ENCODE measurements at places on chromosomes 16 and 17.

- peak; percentile 51 for DNase-seq
Observed at GRCh38 chr16:87178177-87178863, 138.9 kb downstream of the C16orf95 start.

GRCh38 chr16:12095275-12096156, 119.0 kb downstream of the SNX29 start:
- DNase-seq = peak; percentile 78

DNA sequence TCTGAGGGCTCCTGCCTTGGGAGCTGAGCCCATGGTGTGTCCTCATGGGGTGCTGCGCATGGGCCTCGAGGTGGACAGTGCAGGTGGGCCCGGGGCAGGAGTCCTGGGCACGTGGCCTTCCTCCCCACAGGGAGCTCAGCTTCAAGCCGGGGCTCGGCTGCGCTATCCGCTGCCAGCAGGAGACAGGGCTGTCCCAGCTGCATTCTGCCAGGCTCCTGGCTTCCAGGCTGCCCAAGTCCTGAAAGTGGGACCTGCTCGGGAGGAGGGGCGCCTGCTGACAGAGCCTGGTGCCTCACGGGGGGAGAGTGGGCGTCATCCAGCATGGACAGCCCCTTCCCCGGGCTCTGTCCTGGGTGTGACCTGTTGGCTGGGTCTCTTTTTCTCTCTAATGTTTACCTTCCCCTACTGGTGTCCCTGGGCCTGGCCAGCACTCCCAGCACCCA, 7.1 kb downstream of the TRAF7 start:
- no peak for DNase-seq

DNA sequence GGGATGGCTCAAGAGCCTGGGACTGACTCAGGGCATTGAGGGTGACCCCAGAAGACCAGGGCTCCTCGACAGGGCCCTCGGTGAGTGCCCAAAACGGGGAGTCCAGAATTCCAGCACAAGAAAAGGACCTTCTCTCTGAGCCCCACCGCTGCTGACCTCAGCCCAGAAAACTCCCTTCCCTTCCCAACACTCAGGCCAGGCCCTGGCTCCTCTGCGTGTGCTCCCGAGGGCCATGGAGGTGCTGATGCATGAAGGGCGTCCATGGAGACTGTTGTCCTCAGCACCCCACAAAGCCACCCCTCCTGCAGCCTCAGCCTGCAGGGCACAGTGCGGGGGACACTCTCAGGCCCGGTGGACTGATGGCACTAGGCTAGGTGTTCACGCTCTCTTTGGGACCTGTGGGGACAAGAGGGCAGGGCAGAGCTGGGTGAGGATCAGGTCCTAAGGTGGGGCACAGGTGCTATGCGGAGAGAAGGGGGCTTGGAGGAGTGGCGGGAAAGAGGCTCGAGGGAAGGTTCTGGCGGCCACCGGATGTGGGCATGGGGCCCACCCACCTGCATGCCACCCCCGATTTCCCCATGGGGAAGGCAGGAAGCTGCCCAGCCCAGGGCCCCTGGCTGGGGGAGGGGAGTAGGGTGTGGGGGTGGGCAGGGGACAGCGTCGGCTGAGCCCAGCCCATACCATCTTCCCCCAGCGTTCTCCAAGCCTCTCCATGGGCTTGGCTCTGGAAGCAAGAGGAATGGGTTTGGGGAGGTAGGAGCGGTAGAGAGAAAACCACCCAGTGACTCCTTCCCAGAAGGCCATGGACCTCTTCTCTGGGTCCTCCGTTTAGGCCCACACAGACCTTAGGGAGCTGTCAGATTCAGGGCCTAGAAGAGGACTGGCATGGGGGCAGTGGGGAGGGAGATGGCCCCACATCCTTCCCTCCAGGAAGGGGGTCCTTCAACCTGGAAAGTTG, 4.5 kb upstream of the TSPOAP1 start:
- no peak for DNase-seq

DNA sequence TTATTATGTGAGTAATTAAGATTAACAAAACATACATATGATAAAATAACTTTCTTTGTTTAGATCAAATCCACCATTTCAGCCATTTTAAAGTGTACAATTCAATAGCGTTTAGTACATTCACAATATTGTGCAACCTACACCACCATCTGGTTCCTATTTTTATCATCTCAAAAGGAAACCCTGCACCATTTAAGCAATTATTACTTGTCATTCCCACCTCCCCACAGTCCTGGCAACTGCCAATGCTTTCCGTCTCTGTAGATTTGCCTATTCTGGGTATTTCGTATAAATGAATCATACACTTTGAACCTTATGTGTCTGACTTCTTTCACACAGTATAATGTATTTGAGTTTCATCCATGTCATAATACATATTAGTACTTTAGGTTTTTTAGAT, 162.5 kb upstream of the CNTNAP4 start:
- DNase-seq = no peak

- no peak for DNase-seq
Observed at GRCh38 chr16:11473728-11474127, 113.0 kb downstream of the LITAF start.

DNA sequence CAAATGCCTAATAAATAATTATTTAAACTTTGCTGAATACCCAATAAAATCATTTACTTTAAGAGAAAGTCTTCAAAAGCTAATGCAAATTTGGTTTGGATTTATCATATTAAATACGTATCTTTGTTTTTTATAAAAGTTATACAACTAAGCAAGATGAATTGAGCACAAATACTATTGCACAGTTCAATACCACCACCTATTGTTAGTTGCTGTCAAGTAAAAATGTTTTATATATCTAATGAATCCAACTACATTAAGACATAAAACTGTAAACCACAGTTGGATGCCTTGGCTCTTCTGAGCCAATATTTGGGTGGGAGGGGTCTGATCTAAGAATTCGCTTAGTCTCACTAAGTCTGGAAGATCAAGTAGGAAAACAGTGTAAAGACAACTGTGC, 7.7 kb downstream of the FBXL20 start:
- peak; percentile 28 for DNase-seq

DNA sequence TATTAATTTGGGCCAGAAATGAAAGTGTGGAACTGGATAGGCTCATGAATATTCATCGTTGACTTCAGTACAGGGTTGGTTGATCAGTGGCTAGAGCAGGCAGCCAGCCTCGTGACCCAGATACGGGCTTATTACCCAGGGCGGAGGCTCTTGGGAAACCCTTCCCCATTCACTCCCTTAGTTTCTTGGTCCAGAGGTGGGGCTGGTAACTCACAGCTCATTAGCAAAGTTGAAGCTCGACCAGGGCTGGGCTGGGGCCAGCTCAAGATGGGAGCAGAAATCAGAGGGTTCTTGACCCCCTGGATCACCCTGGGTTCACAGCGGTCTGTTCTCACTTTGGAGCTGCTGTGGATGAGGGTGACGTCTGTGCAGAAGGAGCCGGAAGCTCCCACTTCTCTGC, 44.6 kb upstream of the GSE1 start:
- DNase-seq = no peak

- DNase-seq = no peak
Observed at GRCh38 chr16:62149631-62150030, 113.4 kb upstream of the CDH8 start.

DNA sequence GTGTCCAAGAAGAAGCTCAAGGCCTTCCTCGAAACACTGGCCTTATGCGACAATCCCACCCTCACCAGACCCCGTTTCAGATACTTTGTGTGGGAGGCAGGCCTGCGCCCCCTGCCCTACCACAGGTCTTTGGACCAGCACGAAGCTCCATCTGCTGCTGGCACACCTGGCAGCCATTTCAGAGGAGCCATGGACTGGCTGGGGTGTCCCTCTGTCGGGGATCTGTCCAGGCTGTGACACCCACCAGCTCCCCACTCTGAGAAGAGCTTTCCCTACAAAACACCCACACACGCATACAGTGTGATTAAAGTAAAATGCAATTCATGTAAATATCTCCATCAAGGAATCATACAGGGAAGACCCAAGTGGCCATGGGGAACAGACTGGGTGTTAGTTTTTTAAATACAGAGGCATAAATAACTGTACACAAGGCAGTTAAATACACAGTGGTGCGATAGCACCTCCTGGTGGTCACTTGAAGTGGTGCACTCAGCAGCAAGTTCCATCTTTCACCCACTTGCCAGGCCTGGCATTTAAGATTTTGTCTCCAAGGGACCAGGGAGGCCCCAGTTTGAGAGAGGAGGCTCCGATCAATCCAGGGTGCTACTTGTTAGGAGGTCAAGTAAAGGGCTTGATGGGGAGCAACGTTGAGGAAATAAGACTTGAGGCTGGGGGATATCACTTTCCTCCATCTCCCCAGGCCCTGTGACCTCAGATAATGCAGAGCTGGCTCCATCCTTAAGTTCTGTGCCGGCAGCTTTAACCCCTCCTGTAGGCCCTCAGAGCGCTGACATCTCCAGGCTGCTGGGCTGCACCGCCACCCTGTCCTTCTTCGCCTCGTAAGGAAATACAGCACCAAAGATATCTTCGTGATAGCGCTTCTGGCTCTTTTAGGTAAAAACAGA, 43.6 kb downstream of the NOS2 start:
- DNase-seq = peak; percentile 51

DNA sequence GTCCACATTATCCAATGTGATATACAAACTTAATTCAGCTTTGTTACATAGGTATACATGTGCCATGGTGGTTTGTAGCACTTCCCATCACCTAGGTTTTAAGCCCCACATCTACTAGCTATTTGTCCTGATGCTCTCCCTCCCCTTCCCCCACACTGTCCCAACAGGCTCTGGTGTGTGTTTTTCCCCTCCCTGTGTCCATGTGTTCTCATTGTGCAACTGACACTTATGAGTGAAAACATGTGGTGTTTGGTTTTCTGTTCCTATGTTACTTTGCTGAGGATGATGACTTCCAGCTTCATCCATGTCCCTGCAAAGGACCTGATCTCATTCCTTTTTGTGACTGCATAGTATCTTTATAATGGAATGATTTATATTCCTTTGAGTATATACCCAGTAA, 196.7 kb downstream of the CDH11 start:
- no peak for DNase-seq

- DNase-seq = no peak
Observed at GRCh38 chr16:69465083-69465721, 40.8 kb downstream of the CYB5B start.

- DNase-seq = peak; percentile 87
Observed at GRCh38 chr17:21041741-21042457, 912 bp downstream of the USP22 start.
